ENCODE measurements at places on chromosomes 5 and 9.

GRCh38 chr9:33158843-33159776 lies 8.0 kb downstream of the B4GALT1 start:
- DNase-seq, result no peak

DNA sequence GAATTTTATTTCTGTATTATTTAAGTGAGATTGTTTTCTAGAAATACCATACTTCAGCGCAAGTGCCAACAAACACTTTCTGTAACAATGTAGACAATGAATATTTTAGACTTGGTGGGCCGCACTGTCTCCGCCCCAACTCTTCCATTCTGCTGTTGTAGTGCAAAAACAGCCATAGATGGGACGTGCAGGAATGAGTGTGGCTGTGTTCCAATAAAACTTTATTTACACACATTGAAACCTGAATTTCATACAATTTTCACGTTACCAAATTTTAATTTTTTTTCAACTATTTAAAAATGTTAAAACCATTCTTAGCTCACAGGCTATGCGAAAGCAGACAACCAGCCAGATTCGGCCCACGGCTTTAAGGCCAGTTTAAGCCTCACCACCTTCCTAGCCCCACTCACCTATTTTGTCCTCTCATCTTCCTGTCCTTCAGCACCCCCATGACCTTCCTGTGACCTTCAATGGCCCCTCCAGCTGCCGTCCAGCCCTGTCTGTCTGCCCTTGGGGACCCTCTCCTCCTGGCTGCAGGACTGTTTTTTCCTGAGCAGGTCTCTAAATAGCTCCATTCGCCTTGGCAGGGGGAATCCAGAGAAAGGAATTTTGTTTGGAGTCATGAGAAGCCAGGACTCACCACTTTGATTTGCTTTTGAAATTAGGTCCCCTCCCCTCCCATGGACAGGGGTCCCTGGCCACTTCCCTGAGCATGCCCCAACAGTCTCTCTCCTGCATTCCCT lies 11.2 kb upstream of the ANXA6 start:
- no peak for DNase-seq

- no peak for DNase-seq
These were observed 86.3 kb upstream of the IER5L start for GRCh38 chr9:129264388-129264787.

GRCh38 chr5:133489632-133490031 lies 122.7 kb downstream of the FSTL4 start:
- DNase-seq, result no peak

GRCh38 chr5:77936365-77936693 lies 160.2 kb upstream of the TBCA start:
- DNase-seq, result no peak

- peak; percentile 69 for DNase-seq
These were observed 59.2 kb downstream of the RIC1 start for GRCh38 chr9:5688109-5688508.

DNA sequence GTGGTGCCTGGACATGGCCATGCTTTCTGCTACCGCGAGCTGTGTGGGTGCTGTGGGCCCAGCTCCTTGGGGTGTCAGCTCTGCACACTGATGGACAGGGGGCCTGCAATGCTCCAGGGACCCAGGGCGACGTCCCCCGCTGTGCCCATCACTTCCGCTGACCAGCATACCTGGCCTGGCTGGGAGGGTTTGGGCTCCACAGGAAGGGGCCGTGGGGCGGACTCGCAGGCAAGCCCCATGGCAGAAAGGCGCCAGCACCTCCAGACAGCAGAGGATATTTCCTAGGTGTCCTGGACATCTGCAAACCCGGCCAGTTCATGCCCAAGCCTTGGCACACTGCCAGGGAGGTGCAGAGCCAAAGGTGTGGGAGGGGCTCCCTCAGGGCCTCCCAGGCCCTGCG lies 295.8 kb upstream of the IRX4 start:
- DNase-seq, result no peak

GRCh38 chr9:79264511-79265355 lies 307.0 kb upstream of the TLE4 start:
- no peak for DNase-seq

DNA sequence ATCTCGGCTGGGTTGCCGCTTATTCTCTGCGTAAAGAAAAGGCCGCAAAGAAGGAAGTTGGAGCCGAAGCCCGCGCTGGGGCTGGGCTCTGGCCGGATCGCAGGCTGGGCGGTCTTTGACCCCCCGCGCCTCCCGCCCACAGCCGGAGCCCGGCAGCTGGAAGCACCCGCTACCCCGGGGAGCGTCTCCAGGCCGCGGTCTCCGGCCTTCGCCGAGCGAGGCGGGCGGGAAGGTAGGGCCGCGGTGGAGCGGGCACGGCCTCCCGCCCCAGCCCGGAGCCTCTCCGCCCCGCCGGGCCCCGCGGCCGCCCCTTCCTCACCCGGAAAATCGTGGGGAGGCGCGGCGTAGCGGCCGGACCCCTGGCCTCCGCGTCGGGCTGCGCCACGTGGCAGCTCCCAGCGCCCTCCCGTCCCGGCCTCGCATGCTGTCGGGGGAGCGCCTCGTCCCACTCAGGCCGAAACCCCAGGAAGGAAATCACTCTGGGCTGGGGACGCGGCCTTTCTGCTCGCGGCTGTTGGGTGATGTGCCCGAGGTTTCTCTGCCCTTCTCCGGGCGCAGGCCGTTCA lies 12.0 kb downstream of the FOXD1 start:
- no peak for DNase-seq

DNA sequence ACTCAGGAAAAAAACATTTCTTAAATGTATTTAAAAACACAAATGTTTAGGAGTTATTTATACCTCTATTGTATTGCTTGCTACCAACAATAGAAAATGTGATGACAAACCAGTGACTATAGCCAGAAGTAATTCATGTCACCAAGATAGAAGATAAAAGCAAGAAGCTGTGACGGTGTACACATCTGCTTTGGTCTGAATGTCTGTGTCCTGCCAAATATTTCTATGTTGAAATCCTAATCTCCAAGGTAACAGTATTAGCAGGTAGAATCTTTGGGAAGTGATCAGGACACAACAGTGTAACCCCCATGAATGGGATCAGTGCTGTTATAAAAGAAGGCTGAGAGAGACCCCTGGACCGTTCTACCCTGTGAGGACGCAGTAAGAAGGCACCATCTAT lies 74.7 kb downstream of the CEMIP2 start:
- DNase-seq, result no peak

Measured in pulmonary artery endothelial cell (primary cell).